ENCODE measurements at places on chromosomes 12 and 14. TPM values are rescaled to one million over a fixed set of nuclear protein-coding genes. Genes with fewer than 3 reads are reported as not detected.

GRCh38 chr12:131694116-131694838 is 16.6 kb upstream of the SFSWAP start:
- DNase-seq: no peak

SOAT2 gene
- not detected for total RNA-seq

DNA sequence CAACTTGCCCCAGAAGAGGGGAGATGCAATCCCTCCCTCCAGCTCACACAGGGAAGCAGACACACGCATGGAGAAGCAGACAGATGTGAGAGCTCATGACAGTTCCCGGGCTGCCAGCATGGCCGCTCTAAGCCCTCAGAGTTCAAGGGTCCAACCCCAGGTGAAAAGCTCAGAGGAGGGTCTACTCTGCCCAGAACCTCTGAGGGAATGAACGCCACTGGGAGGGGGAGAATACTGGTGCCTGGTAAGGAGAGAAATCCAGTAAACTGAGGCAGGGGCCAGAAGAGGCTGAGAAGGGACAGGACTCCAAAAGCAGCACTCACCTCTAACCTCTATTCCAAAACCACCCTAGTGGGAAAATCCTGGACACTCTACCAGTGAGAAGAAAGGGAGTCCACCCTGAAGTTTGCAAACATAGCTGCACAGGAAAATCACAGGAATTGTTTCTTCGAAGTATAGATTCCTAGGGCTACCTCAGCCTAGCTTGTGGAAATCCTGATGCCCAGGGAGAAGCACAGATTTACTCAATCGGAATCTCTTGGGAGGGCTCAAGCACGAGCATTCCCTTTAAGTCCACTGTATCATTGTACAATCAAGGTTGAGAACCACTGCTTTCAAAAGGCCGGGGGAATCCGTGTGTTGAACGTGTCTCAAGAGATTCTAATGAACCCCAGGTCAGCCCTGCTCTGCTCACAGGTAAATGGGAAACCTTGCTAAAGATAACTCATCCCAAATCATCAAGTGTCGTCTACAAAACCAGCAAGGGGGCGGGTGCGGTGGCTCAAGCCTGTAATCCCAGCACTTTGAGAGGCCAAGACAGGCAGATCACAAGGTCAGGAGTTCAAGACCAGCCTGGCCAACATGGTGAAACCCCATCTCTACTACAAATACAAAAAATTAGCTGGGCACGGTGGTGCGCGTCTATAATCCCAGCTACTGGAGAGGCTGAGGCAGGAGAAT is 34.3 kb upstream of the PLEKHG6 start:
- no peak for DNase-seq

PTGER2 gene
- total RNA-seq: 0.65 TPM

DNA sequence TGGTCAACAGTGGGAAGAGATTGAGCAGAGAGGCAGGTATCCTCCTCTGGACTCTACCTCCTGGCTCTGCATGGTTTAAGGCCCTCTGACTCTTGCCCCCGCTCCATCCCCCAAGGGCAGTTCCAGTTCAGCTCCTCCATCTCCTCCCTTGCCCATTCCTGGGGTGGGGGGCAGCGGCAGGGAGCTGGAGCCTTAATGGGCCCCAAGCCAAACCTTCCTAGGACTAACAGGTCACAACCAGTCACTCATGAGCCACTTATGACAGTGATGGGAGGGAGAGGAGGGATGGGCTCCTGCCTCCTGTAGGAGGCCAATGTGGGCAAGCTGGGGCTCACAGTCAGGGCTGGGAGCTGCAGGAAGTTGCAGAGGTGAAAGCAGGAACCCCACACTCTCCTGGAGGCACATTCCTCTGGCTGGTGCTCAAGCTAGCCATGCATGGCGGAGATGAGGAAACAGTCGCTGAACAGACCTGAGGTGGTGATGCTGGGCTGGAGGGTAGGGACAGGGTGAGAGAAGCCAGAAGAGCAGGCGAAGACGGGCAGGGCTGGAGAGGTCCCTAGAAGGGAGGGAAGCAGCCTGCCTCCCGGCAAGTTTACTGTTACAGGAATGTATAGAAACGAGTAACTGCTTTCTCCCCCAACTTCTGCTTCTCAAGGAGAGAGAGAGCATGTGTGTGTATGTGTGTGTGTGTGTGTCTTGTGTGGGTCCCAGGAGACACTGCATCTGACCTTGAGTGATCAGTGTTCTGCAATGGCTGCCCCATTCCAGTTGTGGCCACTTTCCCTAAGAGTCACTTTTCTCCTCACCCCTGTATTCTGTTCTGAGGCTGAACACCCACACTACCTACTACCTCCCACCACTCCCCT is 5.0 kb upstream of the RAPGEF3 start:
- peak; percentile 30 for DNase-seq

DNA sequence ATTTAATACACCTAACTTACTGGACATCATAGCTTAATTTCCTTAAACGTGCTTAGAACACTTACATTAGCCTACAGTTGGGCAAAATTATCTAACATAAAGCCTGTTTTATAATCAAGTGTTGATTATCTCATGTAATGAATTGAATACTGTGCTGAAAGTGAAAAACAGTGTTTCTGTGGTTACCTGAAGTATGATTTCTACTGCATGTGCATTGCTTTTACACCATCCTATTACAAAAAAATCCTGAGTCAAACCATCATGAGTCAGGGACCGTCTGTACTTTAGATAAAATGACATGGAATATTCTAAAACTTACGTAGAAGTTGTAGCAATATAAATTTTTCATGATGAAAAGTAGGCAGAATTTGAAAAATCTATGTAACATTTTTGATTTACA is 32.8 kb downstream of the TBC1D15 start:
- no peak for DNase-seq

DNA sequence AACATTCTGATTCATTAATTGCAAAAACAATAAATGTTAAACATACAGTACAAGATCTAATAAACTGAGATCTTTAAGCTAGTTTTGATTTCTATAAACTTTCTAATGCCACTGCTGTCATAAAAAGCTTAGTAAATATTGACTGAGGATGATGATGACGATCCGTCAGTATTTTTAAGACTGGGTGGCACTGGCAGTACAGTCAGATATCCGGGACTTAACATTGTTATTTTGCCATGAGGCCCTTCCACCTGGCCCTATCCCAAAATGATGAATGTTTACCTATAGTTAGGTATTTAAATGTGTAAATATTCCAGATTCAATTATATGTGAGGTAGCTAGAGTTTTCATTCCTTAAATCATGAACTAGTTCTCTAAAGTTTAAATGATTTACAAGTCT is 158.5 kb downstream of the FOXA1 start:
- no peak for DNase-seq

GRCh38 chr12:124297389-124297788 is 2.5 kb downstream of the RFLNA start:
- no peak for DNase-seq

- DNase-seq: no peak
These were observed 35.8 kb downstream of the CKAP4 start for GRCh38 chr12:106211973-106212372.

DNA sequence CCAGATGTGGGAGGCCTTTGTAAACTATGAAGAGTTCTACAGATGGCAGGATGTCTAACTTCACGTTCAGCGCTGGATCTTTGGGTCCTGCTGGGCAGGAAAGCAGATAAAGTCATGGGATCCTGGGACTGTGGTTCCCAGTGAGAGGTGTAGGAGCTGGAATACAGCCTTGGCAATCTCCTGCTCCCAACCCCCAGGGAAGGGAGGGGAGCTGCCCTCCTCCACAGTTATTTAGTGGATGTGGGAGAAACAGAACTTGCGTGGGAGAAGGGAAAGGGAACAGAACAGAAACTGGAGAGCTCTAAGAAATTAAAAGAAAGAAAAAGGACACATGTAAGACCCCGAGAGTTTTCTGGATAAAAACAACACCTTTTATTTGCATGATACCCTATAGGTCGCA is 37.0 kb downstream of the NUAK1 start:
- DNase-seq: no peak

DNA sequence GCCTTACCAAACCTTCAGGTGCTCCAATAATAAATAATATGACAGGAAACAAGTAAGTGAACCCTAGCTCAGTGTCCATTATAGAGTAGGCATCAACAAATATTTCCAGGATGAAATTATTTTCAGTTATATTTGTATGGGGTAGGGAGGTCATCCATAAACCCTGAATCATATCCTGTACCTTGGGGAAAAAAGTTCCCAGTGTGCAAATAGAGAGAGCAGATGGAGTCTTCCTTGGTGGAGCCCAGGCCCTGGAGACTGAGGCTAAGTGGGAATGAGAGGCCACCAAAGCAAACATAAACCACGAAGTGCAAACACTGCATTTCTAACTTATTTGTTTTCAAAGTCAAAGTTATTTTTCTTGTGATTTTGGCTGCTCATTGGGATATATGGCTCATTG is 8.5 kb upstream of the ERP27 start:
- DNase-seq: no peak

GRCh38 chr12:40238266-40238902 is 13.6 kb downstream of the LRRK2 start:
- no peak for DNase-seq

DNA sequence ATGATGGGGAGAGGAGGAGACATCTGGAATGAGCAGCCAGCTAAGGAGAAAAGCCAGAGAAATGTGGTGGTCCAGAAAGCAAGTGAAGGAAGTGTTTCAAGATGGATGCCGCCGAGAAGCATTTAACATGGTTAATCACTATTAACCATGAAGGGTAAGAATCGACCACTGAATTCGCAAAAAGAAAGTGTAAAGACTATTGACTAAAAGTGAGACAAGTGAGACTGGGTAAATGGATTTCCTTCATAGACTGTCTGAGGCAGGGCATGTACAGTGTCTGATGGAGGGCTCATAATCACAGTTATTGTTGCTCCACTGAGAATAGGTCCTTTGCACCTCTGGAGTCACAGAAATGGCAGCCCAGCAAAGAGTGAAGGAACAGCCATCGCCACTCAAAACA is 25.3 kb upstream of the CLMN start:
- DNase-seq: no peak

DNA sequence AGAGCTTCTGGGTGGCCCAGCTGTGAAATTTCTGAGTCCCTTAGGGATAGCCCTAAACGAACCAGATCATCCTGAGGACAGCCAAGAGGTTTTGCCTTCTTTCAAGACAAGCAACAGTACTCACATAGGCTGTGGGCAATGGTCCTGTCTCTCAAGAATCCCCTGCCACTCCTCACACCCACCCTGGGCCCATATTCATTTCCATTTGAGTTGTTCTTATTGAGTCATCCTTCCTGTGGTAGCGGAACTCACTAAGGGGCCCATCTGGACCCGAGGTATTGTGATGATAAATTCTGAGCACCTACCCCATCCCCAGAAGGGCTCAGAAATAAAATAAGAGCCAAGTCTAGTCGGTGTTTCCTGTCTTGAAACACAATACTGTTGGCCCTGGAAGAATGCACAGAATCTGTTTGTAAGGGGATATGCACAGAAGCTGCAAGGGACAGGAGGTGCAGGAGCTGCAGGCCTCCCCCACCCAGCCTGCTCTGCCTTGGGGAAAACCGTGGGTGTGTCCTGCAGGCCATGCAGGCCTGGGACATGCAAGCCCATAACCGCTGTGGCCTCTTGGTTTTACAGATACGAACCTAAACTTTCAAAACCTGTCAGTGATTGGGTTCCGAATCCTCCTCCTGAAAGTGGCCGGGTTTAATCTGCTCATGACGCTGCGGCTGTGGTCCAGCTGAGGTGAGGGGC is 38.9 kb downstream of the DAD1 start:
- DNase-seq: no peak

DNA sequence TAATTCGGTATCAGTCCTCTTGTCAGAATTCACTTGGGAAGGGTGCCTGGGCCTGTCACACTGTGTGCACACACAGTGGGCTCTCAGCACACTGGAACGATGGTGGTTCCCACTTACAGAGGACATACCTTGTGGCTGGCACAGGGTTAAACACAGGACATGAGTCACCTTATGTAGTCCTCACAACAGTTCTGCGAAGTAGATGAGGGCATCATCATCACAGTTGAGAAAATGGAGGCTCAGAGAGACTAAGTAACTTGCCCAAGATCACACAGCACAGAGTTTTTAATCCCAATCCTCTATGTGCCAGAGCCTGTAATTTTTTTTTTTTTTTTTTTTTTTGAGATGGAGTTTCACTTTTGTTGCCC is 90.7 kb downstream of the NINJ2 start:
- DNase-seq: no peak

- DNase-seq: no peak
These were observed 2.5 kb upstream of the SNX6 start for GRCh38 chr14:34632411-34632978.

DNA sequence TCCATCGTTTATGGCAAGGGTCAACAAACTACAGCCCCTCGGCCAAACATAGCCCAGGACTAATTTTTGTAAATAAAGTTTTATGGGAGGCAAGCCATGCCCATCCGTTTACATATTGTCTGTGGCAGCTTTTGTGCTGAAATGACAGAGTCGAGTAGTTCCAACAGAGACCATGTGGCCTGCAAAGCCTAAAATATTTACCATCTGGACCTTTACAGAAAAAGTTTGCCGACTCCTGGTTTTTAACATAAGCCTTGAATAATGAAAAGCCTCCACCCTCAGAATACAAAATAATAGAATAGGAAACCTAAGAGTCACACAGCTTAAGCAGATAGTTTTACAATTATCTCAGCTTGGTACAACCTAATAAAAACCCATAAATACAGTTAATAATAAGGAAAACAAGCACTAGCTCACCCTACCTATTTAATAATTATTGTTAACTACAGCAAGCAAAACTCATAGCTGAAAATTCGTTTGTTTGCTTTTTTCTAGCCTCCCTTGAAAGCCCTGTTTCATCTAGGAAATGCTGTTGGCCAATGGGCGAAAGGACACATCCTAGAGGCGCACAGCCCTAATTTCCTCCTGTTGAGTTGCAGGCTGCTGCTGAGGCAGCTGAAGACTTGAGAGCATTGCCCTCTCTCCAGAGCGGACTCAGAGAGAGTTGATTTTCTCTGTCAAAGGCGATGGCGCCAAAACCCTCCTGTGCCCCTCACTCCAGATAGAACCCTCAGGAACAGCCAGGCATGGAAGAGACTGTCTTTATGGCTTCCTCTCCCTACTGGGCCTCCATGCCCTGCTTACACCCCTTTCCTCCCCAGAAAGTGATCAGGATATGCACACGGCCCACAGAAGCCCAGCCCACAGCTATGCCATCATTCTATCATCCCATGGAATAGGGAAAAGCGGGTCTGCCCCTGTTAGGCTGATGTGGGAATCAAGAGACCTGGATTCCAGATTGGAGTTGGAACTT is 107.2 kb downstream of the DPF3 start:
- DNase-seq: no peak

C12orf43 gene
- total RNA-seq: 7.2 TPM

CDC42BPB gene
- 64.6 TPM for total RNA-seq

DNA sequence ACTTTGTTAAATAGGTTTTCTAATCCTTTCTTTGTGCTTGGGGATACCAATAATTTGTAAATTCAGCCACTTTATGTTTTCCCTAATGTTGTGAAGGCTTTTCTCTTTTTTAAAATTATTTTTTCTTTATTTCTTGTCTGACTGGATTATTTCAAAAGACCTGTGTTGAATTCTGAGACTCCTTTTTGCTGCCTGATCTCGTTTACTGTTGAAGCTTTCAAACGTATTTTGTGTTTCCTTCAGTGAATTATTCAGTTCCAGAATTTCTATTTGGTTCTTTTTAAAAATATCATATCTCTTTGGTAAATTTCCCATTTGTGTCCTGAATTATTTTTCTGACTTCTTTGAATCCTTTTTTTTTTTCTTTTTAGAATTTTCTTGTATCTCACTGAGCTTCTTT is 241.6 kb downstream of the LRIG3 start:
- no peak for DNase-seq

- no peak for DNase-seq
These were observed 394.6 kb downstream of the PAWR start for GRCh38 chr12:79296133-79296532.

GRCh38 chr12:92064422-92064821 is 81.2 kb downstream of the BTG1 start:
- DNase-seq: no peak

- DNase-seq: no peak
These were observed 175.1 kb downstream of the GRIP1 start for GRCh38 chr12:66503746-66504145.

Measured in Right ventricle myocardium superior (tissue), 1 donor.